ENCODE measurements at places on chromosomes 11 and 22.

GRCh38 chr11:61635304-61635703 lies 44.9 kb upstream of the DAGLA start:
- DNase-seq: no peak

DNA sequence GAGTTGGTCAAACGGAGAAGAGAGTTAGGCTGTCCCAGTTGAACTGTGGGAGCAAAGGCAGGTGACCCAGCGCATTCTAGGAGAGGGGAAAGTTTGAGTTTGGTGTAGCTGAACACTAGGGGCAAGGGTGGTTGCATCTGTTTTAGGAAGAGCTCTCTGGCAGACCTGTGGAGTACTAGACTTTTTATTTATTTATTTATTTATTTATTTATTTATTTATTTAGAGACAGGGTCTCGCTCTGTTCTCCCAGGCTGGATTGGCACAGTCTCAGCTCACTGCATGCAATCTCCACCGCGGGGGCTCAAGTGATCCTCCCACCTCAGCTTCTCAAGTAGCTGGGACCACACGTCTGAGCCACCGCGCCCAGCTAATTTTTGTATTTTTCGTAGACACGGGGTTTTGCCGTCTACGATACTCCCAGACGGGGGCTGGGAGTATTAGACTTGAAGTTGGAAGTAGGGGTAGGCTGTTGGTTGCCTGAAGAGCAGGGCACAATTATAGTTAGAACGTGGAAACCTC lies 950 bp upstream of the ACER3 start:
- DNase-seq: no peak

DNA sequence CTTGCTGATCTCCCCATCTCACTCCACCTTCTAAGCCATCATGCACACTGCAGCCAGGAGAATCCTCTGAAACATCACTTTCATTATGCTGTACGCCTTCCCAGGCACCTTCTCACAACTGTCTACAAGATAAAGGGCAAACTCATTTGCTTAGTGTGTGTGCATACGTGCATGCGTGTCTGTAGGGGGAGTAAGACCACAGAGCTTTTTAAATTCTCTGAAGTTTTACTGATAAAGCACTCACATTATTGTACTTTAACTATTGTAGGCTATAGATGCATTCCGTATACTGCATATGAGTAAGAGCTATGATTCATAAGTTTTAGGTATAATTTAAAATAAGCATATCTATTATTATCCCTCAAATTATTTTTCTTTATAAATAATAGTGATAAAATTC lies 15.3 kb upstream of the ANKK1 start:
- DNase-seq: no peak

- DNase-seq: no peak
These were observed 83.9 kb upstream of the SNX19 start for GRCh38 chr11:130999992-131000770.

GRCh38 chr11:124874571-124875255 lies 9.5 kb downstream of the ROBO3 start:
- no peak for DNase-seq

DNA sequence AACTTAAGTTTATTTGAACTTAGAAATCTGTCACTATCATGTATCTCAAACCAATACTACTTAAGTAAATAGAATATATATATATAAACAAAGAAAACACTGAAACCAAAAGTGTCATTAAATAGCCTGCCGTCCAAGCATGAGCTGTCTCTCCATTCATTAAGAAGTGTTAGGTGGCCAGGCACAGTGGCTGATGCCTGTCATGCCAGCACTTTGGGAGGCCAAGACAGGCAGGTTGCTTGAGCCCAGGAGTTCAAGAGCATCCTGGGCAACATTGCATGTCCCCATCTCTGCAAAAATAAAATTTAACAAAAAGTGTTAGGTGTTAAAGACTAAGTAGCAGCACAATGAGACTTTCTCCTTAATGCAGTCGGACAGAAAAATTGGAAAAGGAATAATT lies 14.0 kb downstream of the CD6 start:
- DNase-seq: no peak

DNA sequence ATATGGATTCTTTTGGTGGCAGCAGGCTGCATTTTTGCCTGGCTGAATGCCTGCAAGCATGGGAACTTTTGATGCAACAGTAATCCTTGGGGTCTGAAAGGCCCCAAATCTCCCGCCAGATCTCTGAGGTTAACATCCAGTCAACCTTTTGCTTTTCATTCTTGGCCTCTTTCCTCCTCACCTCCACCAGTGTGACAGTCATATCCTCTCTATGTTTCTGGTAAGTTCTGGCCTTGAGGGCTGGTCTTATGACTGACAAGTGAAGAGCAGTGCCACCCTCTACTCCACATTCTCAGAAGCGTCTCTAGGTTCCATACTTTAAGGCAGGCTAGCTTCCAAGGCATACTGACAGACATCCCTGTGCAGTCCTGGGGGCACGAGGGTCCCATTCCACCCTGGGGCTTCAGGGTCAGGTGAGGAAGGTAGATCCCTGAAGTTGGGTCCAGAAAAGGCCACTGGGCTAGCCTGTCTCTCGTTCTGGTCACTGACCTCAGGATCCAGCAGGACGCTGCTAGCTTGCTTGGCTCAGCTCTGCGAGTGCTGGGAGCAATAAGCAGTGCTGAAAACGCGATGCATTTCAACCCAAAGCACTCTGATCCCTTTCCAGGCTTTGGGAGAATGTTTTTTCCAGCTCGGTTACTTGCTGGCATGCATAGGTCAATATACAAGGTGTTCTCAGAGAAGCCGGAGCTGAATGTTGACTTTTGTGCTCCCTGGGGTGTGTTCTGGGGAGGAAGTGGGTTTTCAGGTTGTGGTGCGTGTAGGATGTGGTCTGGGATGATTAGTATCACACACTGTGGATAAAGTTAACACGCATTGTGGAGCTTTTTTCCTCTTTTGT lies 75.2 kb downstream of the PTPRJ start:
- peak; percentile 59 for DNase-seq

GRCh38 chr11:45578316-45578715 lies 87.1 kb downstream of the CHST1 start:
- no peak for DNase-seq

GRCh38 chr22:24554313-24555164 lies at the start of gene GUCD1:
GUCD1 (minus strand) TSS chr22:24555138; CDS start chr22:24554991, 147 bp downstream.
- DNase-seq: peak; percentile 48

DNA sequence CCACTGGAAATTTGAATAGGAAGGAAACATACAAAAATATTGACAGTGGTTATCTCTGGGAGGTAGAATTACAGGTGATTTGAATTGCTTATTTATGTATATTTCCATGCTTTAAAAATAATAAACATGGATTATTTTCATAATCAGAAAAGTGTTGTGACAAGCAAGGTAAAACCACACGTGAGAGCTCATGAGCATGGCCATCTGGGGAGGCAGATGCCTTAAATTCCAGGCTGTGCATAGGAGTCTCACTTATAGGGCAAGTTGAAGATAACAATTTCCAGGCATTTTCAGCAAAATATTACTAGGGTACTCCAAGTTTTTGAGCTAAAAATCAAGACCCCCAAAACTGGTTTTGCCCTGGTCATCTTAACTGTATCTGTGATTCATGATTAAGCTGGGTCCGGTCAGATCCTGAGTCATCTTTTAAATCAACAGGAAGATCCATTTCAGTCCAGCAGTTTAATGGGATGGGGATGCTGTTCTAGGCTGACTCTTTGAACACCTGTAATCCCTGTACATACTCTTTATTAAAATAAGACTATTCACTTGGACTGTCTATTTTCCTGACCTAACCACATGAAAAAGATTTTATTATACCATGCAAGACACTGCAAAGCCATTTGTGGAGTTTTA lies 115.8 kb upstream of the NARS2 start:
- DNase-seq: no peak

DNA sequence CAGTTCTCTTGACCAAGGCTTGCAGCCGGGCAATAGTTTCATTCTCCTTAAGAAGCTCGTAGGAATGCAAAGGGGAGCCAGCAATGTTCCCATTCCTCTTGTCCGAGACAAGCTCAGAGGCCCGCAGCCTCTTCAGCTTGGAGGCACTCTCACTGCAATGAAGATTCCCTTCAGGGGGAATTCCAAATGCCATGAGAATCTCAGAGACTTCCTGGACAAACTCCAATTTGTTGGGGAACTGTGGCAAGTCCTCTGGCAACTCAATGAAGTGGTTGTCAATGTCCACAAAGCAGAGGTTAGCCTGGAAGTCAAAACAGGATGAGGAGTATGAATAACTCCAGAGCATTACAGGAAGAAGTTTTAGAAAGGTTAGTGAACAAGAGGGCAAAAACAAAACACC lies 84.4 kb downstream of the DENND5A start:
- DNase-seq: no peak

DNA sequence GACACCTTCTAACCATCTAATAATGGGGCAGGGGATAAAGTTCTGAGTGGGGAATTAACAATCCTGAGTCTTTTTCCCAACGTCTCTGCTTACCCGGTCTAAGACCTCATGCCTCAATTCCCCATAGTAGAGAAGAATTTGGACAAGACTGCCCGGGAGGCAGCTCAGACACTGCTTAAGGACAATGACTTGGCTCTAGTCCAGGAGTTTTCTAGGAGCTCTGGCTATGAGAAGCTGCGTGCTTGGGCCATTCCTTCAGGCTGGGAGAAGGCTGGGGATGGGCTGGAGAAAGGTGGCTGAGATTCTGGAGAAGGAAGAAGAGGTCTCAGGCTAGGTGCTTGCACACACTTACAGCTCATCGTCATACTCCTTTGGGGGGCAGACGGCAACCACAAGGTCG lies 19.8 kb upstream of the ABCC8 start:
- no peak for DNase-seq

DNA sequence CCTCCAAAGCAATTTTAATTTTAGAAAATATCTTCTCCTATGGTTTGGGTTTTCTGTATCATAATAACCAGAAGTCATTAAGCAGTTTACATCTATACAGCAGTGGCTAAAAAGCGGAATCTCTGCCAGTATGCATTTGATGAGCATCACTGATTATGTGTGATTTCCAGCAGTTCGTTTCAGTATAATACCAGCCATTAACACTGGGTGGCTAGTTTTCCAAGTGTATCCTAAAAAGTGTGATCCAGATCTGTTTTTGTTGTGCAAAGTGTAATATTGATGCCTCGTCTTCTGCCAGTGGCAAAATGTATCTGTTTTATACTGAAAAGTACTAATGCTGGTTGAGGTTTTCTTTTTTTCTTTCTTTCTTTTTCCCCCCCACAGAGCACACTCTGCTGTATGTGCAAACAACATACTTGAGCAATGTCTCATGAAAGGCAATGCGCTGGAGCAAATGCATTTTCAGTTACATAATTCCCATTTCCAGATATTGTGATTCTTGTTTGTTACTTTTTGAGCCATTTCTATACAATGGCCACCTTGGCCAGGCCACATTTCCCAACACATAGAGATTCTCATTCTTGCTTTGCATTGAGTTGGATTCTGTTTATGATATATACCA lies 64.2 kb downstream of the SLC36A4 start:
- no peak for DNase-seq

DNA sequence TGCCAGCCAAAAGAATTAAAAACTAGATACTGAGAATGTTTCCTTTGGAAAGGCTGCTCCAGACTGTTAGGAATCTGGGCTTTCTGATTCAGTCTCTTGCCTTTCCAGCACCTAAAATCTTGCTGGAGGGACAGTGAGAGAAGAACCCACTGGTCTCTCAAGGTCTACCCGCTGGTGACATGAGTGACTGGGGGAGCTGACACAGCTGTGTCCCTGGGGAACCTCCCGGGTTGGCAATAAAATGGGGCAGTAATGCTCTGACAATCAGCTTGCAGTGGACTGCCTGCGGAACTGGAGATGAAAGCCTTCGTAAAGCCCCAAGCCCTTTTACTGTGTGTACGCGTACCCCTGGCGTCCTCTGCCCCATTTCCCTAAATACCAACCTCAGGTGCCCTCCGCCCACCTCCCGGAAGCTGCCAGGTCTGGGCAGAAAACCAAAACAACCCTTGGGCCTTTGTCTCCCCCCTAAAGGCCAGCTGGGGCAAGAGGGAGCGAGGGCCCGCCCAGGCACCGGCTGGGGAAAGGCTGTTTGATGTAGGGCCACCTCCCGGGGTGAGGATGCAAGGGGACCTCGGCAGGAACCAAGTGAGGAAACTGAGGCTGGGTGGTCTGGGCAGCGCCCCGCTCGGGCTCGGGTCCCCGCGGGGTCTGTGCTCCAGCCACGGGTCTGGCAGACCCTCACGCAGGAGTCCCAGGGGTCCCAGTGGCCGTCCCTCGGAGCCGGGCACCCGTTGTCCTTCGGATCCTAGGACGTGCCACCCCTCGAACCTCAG lies 741 bp downstream of the CARS1 start:
- DNase-seq: no peak

GRCh38 chr11:57630171-57630570 lies 19.5 kb downstream of the YPEL4 start:
- DNase-seq: no peak

DNA sequence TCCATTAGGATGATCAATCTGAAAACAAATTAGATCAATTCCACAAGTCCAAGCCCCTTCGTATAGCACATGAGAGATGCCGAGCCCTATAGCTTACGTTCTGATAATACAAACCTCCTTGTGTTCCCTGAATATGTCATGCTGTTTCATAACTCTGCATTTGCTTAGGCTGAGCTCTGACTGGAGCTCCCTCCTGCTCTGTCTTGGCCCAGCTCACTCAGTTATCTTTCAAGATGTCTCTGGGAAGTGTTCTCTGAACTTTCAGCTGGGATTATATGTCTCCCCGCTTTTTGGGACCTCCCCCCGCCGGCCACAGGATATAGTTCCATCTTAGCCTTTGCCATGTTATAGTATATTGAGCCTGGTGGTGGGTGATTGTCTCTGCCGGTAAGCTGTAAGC lies 44.0 kb downstream of the FDX1 start:
- DNase-seq: no peak
